ENCODE measurements at places on chromosomes 11 and 22.

DNA sequence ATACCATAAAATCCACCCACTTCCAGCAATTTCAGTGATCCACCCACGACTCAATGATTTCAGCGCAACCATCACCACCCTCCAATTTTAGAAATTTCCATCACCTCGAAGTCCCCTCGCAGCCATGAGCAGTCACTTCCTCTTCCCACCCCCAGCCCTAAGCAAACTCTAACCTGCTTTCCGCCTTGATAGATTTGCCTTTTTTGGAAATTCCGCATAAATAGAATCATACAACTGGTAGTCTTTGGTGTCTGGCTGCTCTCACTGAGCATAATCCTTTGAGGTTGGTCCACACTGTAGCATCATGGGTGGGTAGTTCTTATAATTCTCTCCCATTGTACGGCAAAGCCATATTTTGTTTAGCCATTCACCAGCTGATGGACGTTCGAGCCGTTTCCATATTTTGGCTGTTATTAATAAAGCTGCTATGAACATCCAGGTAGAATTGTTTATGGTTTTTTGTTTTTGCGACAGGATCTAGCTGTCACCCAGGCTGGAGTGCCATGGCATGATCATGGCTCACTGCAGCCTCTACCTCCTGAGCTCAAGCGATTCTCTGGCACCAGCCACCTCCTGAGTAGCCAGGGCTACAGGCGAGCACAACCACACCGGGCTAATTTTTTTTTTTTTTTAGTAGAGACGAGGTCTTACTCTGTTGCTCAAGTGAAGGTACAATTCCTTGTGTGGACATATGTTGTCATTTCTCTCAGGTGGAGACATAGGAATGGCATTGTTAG is 16.0 kb downstream of the PIM3 start:
- no peak for DNase-seq

DNA sequence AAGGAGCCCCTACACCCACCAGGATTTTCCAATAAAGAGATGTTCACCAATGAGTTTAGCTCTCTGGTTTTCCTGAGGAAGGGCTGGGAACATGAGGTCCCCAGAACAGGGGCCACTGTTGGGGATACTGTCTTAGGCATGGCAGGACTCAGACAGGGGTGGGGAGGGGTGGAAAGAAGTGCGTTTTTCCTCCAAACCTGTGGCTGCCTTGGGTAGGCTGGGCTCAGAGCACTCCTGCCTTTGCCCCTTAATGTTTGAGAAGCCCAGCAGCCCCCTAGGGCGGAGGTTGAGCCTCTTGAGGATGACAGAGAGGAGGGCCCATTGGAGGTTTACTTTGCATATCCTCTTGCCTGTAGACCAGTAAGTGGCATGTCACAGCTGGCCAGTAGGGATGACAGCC is 10.6 kb downstream of the MTFP1 start:
- no peak for DNase-seq

DNA sequence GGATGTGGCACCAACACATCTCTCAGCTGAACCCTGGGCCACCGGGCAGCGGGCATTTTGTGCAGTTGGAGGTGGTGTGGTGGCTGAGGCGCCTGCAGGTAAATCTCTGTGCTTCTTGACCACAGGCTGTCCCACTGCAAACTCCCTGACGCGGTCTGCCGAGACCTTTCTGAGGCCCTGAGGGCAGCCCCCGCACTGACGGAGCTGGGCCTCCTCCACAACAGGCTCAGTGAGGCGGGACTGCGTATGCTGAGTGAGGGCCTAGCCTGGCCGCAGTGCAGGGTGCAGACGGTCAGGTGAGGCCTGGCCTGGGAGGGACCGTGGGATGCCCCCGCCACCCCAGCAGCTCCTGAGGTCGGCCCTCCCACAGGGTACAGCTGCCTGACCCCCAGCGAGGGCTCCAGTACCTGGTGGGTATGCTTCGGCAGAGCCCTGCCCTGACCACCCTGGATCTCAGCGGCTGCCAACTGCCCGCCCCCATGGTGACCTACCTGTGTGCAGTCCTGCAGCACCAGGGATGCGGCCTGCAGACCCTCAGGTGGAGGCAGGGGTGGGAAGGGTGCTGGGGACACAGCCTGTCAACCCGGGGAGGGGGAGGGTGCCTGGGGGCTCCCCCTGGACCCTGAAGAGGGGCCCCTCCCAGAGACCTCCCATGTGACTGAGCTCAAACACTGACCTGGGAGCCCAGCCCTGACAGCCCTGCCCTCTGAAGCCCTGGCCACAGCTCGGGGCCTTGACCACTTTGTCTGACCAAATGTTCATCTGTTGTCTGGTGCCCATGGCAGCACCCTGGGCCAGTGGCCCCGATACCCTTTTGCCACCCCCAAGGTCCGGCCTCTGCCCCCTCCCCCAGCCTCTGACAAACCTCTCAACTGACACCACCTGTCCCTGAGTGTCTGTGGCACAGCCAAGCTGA is 4.6 kb upstream of the PGGHG start:
- no peak for DNase-seq

DNA sequence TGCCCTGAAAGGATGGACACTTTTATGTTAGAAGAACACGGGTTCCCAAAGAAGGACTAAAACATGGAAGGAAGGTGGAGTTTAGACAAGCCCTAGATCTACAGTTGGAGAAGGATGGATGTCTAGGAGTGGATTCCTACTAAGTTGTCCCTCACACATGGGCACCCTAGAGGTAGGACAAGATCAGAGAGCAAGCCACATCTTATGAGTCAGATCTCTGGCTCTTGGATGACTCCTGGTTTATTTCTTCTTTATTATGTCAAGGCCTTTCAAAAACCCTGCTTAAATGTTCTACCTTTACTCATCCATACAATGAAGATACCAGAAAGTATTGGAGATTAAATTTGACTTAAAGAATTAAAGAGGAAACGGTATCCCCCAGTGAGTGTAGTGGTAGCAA is 34.4 kb downstream of the PRCP start:
- DNase-seq: no peak

DNA sequence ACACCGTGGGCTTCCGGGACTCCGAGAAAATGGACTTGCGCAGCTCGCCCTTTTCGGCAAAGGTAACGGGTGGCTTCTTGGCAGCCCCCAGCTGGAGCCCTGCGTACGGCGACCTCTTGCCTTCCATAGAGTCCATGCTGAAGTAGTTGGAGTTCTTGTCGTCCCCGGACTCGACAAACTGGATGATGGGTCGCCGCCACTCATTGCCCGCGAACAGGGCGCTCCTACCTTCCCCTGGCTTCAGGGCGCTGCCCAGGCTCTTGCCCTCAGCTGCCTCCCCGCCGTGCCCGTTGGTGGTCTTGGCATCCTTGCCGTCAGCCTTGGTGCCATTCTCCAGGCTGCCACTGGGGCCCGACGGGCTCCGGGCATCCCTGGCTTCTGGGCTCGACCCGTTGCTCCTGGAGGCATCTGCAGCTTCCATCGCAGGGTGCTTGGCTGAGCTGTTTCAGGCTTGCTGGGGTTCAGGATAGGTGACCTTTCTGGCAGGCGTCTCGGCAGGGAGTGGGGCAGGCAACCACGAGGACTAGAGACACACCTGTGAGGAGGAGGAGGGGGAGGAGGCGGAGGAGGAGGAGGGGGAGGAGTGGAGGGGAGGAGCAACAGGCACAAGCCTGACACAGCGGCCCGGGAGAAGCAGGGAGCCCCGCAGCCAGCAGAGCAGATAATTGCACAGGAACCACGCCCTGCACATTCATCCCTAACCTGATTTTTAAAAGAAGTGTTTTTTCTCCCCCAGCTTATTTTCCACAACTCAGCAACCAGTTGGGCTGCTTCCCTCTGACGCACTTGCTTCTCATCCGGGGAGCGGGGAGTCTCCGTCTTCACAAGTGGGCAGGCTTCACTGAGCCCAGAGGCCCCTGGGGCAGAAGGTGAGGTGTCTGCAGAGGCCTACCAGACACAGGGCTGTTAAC is at the start of gene TRIM29:
Gene TRIM29, minus strand, starts transcription at position 503 of the 911 bp plus-strand sequence. Its CDS starts 82 bp downstream, at position 421.
- no peak for DNase-seq

DNA sequence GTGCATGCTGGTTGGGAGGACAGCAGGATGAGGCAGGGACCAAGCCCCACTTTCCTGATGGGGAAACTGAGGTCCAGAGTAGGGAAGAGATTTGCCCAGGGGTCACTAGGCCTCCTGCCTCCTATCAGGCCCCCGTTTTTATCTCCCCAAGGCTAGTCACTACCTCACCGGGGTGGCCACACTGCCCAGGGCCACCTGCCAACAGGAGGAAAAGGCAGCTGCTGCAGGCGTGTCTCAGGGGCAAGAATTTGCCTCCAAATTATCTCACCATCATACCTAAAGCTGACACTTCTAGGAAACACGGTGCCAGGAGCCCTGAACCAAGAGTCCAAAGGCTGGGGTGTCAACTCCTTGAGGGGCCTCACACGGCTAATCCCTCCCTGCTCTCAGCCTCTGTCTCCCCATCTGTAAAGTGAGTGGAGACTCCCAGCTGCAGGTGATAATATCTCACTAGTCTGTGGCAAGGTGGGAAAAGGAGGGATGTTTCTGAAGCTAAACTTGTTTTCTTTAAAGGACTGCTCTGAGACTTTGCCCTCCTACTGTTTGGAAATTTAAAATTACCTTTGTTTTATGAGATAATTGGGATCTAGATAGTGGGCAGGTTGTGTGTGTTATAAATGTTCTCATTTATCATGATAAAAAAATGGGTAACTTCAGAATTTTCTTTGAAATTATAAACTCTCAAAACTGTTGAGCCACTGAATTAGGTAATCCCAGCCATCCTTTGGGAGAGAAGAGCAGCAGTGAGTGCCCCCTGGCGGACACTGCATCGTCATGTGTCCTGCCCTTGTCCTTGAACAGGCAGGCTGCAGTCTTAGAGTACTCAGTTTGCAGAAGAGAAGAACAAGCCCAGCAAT is 60.0 kb downstream of the MYO7A start:
- DNase-seq: peak; percentile 65

DNA sequence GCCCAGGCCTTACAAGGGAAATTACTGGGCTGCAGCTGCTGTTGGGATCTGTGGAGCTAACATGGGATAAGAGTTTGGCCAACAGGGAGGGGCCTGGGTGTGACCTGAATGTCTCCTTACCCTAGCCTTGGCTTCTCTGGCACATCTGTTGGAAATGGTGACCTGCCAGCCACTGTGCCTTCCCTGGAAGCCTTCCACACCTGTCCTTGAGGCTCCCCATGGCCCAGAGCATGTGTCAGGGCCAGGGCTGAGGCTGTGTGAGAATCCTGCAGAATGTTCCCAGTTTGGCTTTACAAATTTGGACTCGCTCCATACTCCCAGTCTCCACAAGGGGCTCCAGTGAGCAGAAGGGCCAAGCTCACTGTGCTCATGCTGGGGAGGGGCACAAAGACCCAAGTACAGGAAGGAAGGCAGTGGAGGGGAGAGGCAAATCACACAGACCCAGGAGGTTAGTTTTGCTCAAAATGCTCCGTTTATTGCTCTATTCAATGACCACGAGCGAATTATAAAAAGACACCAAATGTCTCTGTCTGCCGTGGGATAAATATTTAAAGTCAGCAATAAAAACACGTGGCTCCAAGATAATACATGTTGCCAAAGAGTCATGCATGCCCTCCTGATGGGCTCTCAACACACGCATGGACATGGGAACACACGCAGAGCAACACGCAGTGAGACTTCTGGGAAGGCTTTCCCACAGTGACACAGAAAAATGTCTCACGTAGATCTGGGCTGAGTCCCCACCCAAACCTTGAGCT is 1.7 kb upstream of the IGSF22 start:
- peak; percentile 37 for DNase-seq

DNA sequence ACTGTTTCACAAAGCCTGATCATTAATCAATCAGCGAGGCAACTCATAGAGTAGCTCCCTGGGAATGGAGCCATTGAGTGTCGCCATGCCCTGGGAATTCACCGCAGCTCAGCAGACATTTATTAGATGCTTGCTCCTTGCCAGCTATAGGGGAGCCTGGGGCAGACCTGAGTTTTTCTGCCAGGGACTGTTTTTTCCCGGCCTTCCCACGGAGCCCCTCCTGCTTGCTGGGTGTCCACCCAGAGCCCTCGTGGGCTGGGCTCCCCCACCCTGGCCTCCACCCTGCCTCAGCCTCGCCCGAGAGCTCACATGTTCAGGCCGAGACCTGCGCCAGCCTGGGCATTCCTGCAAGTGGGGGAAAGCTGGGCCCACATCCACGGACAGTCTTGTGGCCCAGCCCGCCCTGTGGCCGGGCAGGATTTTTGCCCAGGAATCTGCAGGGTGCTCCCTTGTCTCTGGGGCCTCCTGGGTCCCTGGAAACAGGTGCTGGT is 64.9 kb downstream of the SMIM38 start:
- no peak for DNase-seq

GRCh38 chr11:16322190-16322589 is 34.2 kb downstream of the SOX6 start:
- no peak for DNase-seq

DNA sequence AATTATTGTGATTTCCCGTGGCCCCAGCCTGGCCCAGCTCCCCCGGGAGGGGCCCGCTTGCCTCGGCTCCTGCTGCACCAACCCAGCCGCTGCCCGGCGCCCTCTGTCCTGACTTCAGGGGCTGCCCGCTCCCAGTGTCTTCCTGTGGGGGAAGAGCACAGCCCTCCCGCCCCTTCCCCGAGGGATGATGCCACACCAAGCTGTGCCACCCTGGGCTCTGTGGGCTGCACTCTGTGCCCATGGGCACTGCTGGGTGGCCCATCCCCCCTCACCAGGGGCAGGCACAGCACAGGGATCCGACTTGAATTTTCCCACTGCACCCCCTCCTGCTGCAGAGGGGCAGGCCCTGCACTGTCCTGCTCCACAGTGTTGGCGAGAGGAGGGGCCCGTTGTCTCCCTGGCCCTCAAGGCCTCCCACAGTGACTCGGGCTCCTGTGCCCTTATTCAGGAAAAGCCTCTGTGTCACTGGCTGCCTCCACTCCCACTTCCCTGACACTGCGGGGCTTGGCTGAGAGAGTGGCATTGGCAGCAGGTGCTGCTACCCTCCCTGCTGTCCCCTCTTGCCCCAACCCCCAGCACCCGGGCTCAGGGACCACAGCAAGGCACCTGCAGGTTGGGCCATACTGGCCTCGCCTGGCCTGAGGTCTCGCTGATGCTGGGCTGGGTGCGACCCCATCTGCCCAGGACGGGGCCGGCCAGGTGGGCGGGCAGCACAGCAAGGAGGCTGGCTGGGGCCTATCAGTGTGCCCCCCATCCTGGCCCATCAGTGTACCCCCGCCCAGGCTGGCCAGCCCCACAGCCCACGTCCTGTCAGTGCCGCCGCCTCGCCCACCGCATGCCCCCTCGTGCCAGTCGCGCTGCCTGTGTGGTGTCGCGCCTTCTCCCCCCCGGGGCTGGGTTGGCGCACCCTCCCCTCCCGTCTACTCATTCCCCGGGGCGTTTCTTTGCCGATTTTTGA is 3.3 kb upstream of the ANKRD13D start:
- DNase-seq: no peak

DNA sequence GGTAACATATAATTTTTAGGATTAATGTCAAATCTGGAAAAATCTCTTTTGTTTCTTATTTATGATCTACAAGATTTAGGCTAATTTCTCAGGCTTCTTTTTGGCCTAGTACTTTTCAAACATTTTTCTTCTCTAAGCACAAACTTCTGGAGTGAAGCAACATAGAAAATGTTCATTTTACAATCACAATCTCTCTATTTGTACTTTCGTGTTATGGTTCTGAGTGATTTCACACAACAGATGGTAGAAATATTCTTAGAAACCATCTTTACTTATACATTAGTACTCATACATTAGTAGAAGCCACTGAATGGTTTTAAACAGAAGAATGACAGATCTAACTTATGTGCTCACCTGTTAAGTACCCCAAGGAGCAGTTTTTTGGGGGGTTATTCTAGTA is 106.3 kb upstream of the ANO3 start:
- DNase-seq: no peak

GRCh38 chr11:82796998-82797961 is 63.6 kb upstream of the FAM181B start:
- DNase-seq: no peak
